ENCODE measurements at places on chromosomes 3 and 15.

- DNase-seq, result no peak
These were observed 4.9 kb upstream of the TBC1D5 start for GRCh38 chr3:17747174-17747889.

GRCh38 chr15:83766339-83766738, 112.4 kb downstream of the ADAMTSL3 start:
- no peak for DNase-seq

GRCh38 chr3:58063022-58063815, 55.0 kb downstream of the FLNB start:
- no peak for DNase-seq

- DNase-seq, result no peak
These were observed 130.7 kb downstream of the ALCAM start for GRCh38 chr3:105497386-105497785.

GRCh38 chr3:141242377-141243092, 10.9 kb downstream of the PXYLP1 start:
- no peak for DNase-seq

GRCh38 chr3:197542741-197543454, 12.9 kb downstream of the BDH1 start:
- no peak for DNase-seq

DNA sequence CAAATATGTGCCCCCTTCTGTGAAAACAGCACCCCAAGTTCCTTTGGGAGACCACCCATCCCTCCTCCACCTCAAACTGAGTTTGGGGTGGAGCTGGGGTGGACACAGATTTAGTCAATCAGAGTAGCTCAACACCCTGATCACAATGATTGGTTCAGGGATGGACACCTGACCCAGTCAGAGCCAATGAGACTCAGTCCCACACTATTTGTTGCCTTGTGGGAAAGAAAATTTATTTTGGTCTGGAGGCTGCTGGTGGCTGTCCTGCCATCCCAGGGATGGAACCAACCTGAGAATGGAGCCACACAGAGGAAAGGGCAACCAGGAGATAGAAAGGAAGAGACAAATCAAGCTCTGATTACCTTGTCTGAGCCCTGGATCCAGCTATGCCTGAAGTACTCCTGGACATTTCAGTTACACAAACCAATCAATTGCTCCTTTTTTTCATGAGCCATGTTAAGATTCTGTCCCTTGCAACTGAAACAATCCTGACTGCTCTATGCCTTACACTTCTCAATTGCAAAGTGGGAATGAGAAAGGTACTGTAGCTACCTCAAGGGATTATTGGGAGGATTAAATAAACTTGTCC, 10.6 kb downstream of the DNASE1L3 start:
- DNase-seq, result no peak

- DNase-seq, result no peak
These were observed 74.6 kb downstream of the TGFBR2 start for GRCh38 chr3:30680789-30681648.

DNA sequence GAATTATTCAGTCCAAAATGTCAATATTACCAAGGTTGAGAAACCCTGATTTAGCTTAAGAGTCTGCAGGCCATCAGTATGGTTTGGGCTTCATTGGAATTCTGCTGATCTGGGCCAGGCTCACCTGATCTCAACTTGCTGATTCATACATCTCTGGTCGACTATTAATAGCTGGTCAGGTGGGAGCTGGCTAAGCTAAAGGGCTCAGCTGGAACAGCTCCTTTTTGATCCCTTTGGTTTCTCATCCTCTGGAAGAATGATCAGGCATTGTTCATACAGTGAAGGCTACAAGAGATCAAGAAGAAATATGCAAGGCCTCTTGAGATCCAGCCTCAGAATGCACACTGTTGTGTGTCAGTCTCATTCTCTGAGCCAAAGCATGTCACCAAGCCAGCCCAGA, 123.3 kb upstream of the MME start:
- DNase-seq, result no peak

DNA sequence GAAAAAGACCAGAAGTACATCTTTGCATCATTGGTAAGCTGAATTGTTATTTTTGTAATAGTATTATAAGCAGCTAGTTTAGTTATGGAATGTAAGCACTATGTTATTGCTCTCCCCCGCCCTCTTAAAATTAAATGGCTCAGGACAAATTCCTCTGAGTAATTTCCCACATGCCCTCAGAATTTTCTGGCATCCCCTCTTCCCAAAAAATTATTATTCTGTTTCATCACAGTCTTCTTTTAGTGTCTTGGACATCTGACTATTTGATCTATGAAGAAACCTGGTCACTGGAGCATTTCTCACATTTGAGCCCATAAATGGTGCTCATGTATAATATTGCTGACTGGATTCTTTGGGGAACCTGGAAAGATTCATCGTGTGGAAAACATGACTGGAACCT, 68.3 kb downstream of the KLHL25 start:
- no peak for DNase-seq

GRCh38 chr3:78791753-78792152, 976.0 kb downstream of the ROBO1 start:
- no peak for DNase-seq

GRCh38 chr3:181703601-181704420, 7.9 kb upstream of the SOX2 start:
- DNase-seq, result no peak

DNA sequence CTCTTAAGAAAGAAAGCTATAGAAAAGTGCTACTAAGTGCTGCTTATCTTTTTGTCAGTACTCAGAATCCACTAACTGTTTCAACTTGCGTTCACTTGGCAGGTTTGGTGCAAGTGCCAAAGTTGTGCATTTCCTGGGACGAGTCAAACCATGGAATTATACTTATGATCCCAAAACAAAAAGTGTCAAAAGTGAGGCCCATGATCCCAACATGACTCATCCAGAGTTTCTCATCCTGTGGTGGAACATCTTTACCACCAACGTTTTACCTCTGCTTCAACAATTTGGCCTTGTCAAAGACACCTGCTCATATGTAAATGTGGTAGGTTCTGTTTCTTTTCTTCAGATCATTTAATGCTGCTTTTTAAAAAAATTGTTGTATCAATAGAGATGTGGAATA, 32.6 kb downstream of the GYG1 start:
- DNase-seq, result no peak

DNA sequence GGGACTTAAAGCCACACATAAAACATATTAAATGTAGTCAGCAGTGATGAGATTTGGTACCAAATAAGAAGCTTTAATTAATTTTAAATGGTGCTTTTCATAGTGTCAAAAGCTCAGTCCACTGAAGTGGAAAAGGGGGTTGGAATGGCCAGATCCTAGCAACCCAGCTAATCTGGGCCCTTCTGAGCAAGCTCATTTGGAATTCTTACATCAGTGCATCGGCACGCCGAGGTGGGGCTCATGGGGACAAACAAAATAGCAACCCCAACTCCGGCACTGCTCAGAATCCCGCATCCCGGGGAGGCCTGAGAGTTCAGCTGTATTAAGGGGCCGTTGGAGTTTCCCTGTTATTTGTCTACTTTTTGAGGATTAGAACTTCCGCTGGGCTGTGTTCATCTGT, 526.4 kb downstream of the SOX2 start:
- no peak for DNase-seq

GRCh38 chr3:71563827-71564226, 19.7 kb downstream of the FOXP1 start:
- DNase-seq, result no peak

DNA sequence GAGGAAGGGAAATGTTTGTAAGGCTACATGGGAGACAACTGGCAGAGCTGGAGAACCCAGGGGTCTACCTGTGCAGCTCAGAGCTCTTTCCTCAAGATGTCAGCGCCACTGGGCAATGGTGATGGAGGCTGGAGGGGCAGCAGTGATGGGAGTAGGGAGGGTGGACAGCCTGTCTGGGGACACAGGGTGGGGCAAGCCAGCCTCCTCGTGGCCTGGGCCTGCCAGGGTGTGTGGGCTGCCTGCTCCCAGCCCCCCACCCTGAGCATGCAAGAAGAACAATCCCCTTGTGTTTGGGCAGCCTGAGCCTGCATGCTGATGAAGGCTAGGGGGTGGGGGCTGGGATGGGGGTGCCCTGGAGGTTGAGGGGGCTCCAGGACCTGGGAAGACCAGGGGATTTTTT, 1.2 kb downstream of the PCBP4 start:
- DNase-seq, result no peak

DNA sequence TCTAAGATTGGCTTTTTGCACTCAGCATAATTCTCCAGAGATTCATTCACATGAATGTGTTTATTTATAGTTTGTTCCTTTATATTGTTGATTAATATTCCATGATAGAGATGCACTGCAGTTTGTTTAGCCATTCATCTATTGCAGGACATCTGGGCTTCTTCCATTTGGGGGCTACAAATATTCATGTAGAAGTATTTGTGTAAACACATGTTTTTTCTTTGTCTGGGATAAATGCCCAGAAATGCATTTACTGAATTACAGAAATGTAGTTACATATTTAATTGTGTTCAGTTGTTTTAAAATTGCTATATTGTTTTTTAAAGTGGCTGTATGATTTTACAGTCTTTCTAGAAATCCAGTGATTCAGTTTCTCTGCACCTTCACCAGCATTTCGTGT, 635.0 kb downstream of the ZIC1 start:
- DNase-seq, result no peak

- DNase-seq, result no peak
These were observed 280.5 kb downstream of the GAP43 start for GRCh38 chr3:115903843-115904242.

DNA sequence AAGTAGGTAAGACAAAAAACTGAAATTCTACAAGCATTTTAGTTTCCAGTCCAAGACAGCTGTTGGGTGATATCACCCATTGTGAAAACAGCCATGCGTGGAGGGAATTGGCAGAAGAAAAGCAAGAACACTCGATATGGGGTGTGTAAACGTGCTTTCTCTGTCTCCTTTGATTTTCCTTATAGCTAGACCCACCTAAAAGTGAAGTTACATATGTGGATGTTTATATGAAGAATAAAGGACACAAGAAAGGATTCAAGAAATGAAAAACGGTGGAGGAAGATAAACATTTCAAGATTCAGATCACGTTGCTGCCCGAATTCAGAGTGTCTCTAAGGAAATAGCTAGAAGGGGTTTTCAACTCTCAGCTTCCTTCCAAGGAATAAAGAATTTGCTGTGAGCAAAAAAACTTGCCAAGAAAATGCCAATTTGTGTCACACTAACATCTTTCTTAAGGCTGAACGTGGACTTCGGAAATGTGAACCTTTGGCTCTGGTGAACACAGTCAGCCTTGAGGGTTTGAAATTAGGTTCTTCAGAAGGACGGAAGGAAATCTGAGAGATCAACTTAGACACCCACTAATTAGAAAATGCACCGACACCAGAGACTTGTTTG, 269.0 kb upstream of the ADAMTS9 start:
- no peak for DNase-seq
